Stimulated activated CD8-positive, alpha-beta memory T cell treated with anti-CD3 and anti-CD28 coated beads, Interleukin-4, amount 100 ng/mL, for 1 hour (primary cell): ENCODE measurements at places on chromosomes 2 and 18.

DNA sequence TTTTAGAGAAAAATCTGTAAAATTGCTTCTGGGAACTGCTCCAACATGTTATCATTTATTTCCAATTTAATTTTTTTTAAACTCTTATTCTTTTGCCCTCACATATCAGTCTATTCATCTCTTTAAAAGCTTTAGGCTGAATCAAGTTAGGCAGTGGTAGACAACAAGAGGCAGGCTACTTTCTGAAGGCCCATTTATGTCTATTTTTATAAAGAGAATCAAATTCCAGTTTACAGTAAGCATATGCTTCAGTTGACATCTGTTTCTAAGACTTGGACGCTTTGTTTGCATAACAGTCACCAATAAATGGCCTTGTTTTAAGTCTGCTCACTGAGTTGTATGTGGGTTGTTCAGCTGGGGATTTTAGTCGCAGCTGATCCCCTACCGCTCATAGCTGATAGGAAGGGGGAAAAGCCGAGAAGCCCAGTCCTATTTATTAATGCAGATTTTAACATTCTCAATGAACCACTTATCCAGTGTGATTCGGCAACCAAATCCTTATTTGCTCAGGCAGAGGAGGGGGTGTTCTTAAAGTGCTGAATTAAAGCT, 260.4 kb upstream of the SIX3 start:
- DNase-seq, result no peak

DNA sequence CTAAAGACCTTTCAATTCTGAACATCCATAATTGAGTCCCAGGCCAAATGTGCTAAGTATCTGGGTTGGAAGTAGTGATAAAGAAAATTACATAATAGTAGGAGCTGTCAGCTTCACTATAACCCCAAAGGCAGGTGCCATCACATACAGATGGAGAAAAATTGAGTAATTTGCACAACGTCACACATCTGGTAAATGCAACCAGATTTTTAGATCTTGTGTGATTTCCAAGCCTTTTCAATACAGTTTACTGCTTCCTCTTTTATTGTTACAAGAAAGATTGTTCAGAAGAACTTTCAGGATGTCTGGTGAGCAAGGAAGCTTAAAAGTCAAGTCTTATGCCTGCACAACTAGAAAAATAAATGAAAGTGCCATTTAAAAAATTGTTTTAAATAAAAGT, 62.3 kb downstream of the UBE2E3 start:
- DNase-seq, result no peak

DNA sequence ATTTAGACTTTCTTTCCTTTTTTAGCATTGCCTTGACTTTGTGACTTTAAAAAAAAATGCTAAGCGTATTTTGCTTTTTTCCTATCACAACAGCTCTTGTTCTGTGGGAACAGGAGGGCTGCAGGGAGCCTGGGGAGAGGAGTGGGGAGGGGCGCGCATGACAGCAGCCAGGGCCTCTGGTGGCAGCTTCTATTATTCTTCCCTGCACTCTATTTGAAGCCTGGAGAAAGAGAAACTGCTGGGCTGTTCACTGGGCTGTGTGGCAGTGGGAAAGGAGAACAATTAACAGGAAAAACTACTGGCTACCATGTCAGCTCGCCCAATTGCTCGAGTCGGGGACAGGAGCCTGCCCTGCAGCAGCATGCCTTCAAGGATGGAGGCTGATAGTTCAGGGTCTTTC, 119.0 kb upstream of the ZBTB14 start:
- DNase-seq, result no peak

GRCh38 chr2:189578272-189578950, 2.2 kb downstream of the SLC40A1 start:
- DNase-seq, result no peak

GRCh38 chr18:76996429-76996828, 136.2 kb downstream of the MBP start:
- no peak for DNase-seq

DNA sequence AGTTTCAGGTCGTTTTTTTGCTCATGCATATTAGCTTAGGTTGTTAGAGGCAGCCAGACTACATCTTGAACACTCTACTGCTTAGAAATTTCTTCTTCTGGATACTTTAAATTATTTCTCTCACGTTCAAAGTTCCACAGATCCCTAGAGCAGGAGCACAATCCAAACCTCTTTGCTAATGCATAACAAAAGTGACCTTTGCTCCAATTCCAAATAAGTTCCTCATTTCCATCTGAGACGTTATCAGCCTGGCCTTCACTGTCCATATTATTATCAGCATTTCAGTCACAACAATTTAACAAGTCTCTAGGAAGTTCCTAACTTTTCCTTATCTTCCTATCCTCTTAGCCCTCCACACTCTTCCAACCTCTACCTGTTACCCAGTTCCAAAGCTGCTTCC, 50.4 kb upstream of the ERMN start:
- no peak for DNase-seq

DNA sequence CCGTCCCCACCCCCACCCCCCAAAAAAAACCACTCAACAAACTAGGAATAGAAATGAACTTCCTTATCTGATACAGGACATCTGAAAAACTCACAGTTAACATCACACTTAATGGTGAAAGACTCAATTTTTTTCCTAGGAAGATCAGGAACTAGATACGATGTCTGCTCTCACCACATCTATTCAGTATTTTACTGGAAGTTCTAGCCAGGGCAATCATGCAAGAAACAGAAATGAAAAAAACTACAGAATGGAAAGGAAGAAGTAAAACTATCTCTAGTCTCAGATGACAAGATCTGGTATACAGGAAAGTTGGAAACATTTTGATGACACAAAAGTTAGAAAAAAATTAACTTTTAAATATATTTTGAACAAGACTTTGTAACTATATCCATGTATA, 114.4 kb upstream of the FZD5 start:
- no peak for DNase-seq

GRCh38 chr2:109675666-109676345, 61.6 kb downstream of the SOWAHC start:
- no peak for DNase-seq

GRCh38 chr2:65026704-65027464, 29.3 kb upstream of the CEP68 start:
- no peak for DNase-seq

- DNase-seq, result no peak
Observed at GRCh38 chr18:29248805-29249204, 1071.9 kb upstream of the CDH2 start.

- DNase-seq, result no peak
Observed at GRCh38 chr18:9477509-9477908, 2.2 kb downstream of the RALBP1 start.

- DNase-seq, result no peak
Observed at GRCh38 chr2:241190291-241190981, 2.0 kb downstream of the ANO7 start.

- no peak for DNase-seq
Observed at GRCh38 chr18:44849361-44849760, 168.7 kb downstream of the SETBP1 start.

GRCh38 chr2:235032949-235033348, 81.1 kb downstream of the SH3BP4 start:
- DNase-seq, result no peak

GRCh38 chr18:54958704-54959625, at the start of gene CCDC68:
TSS of gene CCDC68 (minus strand) at chr18:54959461. CDS start at chr18:54942791, 16,670 bp downstream.
- no peak for DNase-seq

DNA sequence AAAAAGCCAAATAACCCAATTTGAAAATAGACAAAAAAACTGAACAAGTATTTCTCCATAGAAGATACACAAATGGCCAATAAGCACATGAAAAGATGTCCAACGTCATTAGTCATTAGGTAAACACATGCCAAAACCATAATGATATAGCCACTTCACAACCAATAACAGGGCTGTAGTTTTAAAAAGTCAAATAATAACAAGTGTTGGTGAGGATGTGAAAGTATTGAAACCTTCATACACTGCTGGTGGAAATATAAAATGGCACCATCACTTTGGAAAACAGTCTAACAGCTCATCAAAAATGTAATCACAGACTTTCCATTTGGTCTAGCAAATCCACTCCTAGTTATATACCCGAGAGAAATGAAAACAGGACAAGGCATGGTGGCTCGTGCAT, 144.2 kb upstream of the CYP1B1 start:
- DNase-seq, result no peak

DNA sequence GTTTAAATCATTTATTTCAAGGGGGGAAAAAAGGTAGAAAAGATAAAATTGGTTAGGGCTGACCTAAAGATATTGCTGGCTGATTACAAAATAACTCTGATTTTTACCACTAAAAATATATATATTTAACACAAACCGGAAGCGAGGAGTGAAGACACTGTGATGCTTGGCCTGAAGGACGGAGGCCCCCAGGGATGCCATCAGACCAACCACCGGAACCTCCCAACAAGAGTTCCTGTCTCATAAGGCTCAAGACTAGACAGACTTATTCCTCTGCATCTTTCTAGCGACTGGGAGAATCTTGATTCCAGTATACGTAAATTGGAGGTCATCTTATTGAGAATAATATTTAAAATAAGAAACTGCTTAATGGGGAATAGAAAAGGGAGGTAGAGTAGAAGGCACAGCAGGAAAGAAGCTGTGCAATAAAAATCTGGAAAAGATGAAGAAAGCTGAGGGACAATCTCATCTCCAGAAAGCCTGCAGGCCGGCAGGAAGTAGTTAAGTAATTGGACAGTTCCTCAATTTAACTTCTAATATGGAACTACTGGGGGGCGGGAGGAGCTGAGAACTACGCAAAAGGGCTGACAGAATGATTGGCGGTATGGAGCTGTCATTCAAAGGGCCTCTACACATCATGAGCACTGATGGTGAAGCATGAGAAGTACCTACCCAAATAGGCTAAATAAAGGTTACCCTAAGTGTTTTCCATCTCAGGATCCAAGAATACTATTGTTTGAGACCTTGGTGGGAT, 91.1 kb downstream of the DTNB start:
- no peak for DNase-seq

GRCh38 chr18:79624356-79625170, 55.0 kb upstream of the CTDP1 start:
- DNase-seq, result no peak

GRCh38 chr2:158729873-158730620, 65.1 kb upstream of the DAPL1 start:
- no peak for DNase-seq

DNA sequence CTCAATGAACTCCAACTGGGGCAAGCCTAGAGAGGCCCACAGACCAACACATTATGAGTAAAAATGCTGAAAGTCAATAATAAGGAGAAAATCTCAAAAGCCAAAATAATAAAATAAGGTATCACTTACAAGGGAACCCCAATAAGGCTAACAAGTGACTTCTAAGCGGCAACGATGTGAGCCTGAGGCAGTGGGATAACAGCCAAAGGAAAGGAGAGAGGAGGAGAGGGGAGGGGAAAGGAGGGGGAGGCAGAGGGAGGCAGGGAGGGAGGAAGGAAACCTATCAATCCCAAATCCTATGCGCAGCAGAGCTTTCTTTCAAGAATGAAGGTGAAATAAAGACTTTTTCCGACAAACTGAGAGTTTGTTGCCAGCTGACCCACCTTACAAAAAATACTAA, 6.0 kb upstream of the NFATC1 start:
- no peak for DNase-seq

DNA sequence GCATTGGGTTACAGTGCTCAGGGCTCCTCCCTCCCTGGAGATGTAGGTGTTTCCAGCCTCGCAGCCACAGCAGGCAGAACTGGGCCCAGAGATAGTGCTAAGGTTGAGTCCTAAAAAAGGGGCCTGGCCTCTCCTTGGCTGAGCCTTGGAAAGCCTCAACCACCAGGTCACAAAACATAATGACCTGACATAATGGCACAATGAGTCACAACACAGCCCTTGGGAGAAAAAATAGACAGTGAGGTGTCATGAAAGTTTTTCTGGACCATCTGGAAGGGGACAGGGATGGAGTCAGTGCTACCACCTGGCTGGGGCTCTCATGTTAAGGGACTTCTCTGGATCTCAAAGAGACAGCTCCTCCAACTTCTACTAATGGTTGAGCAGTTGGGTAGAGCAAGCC, 92.4 kb upstream of the LCLAT1 start:
- DNase-seq, result no peak

- DNase-seq, result no peak
Observed at GRCh38 chr2:158695305-158695704, 99.8 kb upstream of the DAPL1 start.

DNA sequence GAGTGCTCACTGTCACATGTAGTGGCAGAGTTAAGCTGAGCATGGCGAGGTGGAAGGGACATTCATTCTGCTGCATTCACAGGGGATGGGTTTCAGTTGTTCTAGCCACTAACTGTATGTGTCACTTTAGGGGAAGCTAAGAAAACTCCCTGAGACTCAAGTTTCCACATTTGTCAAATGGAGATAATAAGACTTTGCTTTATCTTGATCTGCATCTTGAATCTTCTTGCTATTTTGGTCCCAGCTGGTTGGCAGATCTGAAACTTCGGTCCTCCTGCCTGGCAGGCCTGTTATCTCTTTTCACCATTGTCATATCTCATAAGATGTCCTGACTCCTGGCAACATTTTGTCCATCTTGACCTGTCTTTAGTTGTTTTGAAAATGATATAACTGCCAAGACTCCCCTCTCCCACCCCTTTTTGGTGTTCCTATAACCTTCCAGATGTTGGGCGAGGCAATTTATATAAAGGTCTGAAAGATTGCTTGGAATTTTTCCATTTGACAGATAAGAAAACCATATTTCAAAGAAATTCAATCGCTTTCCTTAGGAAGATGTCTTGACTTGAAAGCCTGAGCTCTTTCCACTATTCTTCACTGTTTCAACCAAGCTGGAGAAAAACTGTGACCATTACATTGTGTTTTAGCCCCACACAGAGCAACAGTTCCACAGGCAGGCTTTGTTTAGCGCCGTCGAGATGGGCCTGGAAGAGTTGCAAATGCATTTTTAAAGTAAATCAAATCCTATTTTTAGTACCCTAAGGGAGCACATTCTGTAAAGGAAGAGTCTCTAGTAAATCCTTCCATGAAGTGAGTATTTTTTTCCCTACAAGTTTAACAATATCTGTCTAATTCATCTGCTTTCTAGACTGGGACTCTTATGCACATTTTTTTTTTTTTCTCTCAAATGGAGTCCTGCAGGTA, 33.4 kb downstream of the MYCN start:
- no peak for DNase-seq

- no peak for DNase-seq
Observed at GRCh38 chr2:236579746-236580315, 10.2 kb downstream of the ACKR3 start.

GRCh38 chr2:12326449-12327190, 390.1 kb upstream of the TRIB2 start:
- no peak for DNase-seq

DNA sequence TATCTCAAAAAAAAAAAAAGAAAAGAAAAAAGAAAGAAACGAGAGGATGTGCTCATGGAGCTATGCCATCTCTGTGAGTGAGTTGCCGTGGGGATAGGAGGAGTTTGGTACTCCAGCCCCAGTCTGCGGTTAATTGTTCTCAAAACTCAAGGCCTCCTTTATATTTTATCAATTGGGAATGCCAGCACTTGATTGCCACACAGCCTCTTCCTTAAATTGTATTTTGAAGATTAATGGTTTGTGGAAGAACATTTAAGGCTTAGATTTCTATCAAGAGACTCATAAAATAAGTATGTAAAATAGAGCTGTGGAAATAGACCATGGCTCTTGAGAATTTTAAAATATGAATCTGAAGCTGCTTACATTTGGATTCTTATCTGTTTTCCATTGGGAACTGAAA, 29.8 kb downstream of the KCNE4 start:
- DNase-seq, result no peak
